ENCODE measurements at places on chromosomes 2 and 18. TPM values are rescaled to one million over a fixed set of nuclear protein-coding genes. Genes with fewer than 3 reads are reported as not detected.

- DNase-seq: no peak
These were observed 8.1 kb downstream of the SIX2 start for GRCh38 chr2:45000921-45001868.

DNA sequence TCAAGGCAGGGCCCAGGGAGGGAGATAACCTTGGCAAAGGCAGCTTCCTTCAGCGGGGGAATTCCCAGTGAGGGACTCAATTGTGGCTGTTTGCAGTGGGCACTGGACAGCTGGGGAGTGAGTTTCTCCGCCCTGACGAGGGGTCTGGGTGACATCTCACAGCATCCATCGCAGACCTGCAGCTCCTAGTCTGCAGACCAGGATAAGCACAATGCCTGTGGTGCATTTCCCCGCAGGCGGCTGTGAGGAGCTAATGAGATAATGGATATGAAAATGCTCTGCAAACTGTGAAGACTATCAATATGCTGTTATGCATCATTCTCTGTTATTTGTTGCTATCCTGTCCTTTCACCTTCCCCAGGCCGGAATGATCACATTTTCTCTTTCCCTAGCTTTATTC, 30.0 kb upstream of the CYP1B1 start:
- no peak for DNase-seq

DNA sequence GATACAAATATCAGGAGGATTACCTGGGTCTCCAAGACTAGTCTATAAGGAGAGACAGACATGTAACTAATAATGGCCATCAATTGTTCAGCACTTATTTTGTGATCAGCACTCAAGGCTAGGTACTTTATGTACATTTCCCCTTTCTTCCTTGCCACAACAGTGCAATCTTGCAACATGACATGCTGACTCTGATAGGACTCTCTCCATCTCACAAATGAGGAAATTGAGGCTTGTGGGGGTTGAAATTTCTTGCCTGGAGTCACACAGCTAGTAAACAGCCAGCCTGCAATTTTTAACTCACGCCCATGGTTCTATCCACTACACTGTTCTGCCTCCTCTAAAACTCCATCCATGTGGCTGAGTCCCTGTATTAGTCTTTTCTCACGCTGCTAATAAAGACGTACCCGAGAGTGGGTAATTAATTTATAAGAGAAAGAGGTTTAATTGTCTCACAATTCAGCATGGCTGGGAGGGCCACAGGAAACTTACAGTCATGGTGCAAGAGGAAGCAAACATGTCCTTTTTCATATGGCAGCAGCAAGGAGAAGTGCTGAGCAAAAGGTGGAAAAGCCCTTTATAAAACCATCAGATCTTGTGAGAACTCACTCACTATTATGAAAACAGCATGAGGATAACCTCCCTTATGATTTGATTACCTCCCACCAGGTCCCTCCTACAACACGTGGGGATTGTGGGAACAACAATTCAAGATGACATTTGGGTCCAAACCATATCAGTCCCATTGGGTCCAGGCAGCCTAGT, 302.4 kb downstream of the PLCL1 start:
- no peak for DNase-seq

The EFR3B gene
- total RNA-seq: 0.96 TPM

The CFC1 gene
- total RNA-seq: not detected
